NCI-H2107 (cell line): ENCODE measurements at places on chromosomes 7 and 10.

DNA sequence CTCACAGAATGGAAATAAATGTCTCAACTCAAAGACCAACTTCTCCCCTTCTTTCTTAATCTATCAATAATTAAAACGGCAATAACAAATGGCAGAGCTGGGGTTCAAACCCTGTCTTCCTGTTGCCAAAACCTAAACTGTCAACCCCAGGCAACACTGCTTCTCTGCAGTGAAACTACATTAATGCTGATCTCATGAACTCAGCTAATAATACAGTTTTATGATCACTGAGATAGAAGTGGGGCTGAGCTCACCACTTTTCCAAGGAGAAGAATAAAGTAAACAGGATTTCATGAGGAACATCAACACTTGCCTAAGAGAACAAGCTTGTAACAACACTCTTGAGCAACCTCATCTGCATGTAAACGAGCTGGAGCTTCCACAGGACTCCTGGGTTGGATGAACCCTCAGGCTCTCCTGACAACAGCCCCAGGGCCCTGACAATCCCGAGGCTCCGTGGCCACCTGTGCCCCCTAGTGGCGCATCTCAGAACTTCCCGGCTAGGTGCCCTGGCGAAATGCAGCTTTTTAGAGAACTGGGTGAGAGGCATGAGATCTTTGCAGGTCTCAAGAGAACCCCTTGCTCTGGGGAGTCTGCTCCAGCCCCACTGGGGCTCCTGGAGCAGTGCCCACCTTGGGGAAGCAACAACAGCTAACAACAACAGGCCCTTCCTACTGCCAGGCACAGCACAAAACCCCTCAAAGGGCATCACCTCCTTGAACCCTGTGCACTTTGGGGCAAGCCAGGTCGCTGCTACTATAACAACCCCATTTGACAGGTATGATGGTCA is 169.3 kb downstream of the SH3PXD2A start:
- DNase-seq, result no peak

DNA sequence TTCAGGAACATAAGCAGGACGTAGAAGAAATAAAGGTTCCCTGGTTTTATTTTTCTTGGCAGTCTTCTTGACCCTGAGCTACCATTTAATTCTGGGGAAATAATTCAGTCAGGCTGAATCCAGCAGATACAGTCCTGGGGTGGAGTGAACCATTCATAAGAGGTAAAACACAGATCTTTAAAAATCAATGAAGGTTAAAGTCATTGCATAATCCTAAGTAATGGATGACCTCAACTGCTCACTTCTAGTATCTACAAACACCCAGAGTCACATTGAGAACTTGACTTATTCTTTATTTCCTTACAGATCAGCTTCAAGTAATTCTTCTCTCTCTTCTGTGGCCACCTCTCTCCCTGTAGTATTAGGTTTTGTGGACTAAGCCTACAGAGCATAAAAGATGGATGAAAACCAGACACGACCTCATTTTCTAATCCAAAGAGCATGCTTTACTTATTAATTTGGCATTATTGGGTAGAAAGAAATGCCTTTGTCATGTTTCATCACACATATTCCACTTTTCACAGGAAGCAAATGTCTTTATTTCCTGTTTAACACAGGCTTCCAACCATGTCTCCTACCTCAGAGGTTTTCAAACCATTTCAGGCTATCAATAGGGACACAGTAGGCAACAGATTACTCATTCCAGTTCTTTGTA is 182.3 kb upstream of the IMMP2L start:
- DNase-seq, result no peak

DNA sequence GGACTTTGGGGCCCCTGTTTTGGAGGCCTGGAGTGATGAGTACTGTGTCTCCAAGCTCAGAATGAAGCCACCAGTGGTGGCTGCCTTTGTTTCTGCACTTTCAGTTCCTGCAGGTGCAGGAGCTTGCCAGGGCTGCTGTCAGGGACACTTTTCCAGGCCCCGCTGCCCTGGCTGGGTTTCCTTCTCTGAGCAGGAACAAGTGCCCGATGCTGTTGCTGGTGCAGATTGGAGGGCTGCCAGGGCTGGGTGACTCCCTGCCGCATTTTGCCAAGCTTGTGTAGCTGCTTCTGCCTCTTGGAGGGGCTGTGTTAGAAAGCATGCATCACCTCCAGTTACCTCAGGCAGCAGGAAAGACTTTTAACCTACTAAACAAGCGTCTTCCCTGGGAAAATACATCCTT is 211.1 kb downstream of the MGMT start:
- no peak for DNase-seq

DNA sequence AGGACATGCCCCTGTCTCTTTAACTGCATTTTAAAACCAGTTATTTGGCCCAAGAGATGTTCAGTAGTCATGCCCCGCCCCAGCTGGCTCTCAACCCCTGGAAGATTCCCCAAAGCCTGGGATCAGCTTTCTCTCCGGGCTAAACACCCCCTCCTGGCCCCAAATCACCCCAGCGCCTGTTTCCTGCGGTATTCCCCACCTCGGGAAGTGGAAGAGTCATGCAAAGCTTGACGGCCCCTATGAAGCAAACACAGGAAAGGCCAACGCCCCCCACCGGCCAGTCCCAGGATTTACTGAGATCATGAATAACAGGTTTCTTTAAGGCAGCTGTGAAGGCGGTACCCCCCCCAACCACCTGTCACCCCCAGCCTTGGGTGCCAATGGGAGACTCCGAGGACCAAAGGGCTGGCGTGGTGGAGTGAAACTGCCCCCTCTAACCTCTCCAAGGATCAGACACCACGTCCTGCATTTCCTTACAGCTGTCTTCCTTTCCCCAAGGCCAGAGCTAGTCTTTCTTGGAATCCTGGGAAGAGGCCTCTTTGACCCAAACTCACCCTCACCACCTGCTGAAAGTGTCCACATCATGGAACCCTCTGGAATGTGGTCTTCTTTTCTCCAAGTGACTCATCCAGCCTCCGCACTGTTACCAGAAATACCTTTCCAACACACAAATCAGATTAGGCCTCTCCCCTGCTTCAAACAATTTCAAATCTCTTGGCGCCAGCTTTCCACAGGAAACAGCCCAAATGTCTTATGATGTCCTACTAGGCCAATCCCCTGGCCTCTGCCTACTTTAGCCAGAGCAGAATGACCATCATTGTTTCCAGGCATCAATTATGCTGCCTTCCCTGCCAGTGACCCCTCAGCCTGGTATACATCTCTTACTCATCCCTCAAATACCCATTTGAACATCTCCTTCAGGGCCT is 301.5 kb downstream of the ZEB1 start:
- no peak for DNase-seq

DNA sequence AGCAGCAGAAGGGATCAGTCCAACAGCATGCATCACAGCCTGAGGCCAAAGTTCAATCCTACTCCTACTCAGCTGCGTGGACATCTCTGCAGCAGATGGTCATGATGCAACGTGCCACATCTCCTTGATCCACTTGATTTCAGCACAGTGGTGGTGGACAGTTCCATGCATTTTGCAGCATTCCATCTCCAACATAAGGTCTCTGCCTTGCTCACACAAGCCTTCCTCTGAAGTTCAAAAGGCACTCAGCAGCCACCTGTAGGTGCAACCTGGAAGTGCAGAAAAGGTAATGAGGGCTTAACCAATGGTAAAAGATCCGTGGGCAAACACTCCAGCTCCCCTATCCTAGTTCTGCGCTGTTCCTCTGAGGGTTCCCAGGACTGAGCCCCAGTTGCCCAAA is 57.5 kb upstream of the CHCHD3 start:
- DNase-seq, result no peak
